ENCODE measurements at places on chromosomes 7 and 10.

DNA sequence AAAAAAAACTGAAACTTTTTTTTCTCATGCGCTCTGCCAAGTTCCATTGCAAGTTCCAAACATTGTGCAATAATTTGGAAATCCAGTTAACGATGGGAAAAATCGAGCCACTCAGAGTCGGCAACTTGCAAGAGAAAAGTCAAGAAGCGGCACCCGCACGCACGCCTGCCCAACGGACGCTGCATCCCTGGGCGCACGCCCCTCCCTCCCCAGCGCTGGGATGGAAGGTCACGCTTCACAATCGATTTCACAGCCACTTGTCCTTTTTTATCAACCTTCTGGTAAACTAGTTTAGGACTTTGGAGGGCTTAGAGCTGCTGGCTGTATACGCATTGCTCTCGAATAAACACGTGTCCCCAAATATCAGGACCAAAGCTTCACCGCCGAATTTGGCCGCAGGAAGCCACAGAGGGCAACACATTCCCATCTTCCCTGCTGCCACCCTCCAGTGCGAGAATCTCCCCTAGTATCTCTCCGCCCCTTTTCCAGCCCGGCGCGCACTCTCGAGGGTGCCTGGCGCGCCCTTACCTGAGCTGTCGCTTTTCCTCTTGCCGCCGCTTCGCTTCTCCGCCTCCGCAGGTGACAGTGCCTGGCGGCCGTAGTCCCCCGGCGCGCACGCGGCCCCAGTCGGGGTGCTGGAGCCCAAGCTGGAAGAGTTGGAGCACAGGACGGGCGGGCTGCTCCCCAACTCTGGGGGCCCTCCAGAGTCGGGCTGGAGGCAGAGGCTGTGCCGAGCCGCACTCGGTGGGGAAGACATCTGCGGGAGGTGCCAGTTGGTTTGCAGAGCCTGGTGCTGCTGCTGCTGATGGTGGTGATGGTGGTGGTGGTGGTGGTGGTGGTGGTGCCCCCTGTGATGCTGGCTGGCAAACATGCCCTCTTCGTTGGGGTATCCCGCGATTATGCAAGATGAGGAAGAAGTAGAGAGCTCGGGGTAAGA is 857 bp downstream of the MEOX2 start:
- DNase-seq: peak; percentile 57

- DNase-seq: no peak
Measured at GRCh38 chr7:105164751-105165150, 150.7 kb downstream of the KMT2E start.

DNA sequence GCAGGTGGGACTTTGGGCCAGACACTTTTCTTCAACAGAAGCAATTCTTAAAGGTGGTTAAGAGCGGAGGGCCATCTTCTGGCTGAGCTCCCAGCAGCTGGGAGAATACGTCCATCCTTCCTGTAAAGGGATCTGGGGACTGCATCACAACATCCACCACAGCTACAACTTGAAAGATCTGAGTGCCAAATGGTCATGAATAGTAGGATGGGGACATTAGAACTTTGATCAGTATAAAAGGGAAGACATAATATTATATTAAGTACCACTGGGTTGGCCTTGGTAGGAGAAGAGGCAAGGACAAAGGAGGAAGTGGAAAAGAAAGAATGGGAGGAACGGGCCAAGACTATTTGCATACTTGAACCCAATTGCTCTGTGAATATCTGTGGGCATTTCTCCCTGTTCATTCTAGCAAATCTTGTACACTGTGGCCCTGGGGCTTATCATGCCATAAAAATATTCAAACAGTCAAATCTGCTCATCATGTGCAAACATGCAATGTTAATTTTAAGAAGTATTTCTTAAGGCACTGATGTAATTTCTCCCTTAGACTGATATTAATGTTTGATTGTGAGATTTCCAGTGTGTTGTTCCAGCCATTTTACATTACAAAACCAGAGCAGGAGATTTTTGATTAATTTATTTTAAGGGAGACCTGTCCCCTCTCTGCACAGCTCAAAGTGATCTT is 65.5 kb upstream of the CREB5 start:
- no peak for DNase-seq

DNA sequence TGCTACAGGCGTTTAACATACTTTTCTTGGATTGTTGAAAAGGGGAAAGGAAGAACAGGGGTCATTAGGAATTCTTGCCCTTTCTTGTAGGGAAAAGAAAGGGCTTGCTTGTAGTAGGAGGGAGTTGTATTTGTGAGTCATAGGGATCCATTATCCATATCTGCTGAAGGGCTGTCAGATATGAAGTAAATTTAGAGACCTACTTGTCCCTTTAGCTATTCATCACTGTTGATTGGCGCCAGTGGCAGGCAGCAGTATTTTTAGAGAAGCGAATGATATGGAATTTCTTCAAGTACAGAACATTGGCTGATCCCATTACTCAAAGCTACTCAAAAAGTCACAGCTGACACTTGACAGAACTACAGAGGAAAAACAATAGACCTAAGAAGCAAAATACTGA is 97.7 kb downstream of the CELF2 start:
- no peak for DNase-seq

DNA sequence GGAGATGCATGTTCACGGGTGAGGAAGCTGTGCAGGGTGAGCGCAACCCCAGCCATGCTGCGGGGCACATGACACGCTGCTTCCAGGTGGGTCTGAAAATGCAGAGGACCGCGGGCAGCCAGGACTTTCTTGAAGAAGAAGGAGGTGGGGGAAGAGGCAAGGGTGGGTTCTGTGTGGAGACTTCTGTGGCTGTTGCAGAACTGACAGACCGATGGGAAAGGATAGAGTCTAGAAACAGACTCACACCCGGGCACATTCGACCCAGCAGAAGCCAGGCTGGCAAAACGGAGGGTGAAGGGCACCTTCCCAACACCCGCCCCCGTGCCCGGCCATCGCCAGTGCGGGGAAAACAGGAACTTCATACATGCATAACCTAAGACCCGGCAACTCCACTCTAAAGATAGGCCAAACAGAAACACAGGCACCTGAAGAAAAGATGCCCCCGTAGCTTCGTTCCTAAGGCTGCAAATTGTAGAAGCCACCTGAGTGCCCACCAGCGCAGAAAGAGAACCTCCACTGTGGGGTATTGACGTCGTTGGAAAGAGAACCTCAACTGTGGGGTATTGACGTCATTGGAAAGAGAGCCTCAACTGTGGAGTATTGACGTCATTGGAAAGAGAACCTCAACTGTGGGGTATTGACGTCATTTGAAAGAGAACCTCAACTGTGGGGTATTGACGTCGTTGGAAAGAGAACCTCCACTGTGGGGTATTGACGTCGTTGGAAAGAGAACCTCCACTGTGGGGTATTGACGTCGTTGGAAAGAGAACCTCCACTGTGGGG is 4.8 kb upstream of the KNDC1 start:
- DNase-seq: no peak

GRCh38 chr7:112080441-112080840 is 125.8 kb downstream of the DOCK4 start:
- no peak for DNase-seq

- no peak for DNase-seq
Measured at GRCh38 chr10:51583976-51584375, 115.4 kb downstream of the CSTF2T start.

DNA sequence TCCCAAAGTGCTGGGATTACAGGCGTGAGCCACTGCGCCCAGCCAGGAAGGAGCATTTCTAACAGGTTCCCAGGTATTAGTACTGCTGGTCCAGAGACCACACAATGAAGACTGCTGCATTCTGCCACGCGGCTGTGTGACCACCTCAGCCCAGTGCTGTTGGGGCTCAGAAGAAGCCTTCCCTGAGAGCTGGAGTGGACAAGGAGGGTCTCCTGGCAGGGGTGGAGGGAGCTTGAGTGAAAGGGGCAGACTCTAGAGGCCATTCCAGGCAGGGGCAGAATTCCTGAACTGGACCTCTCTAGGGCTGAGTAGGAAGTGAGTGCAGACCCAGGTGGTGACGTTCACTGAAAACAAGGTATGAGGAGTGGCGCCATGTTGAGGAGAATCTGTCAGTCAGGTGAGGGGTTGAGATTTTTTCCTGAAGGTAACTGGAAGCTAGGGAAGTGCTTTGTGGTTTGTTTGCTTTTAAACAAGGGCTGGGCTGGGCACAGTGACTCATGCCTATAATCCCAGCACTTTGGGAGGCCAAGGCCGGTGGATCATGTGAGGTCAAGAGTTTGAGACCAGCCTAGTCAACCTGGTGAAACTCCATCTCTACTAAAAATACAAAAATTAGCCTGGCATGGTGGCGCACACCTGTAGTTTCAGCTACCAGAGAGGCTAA is 67.6 kb downstream of the TACC2 start:
- no peak for DNase-seq
